ENCODE measurements at places on chromosomes 11 and 22.

DNA sequence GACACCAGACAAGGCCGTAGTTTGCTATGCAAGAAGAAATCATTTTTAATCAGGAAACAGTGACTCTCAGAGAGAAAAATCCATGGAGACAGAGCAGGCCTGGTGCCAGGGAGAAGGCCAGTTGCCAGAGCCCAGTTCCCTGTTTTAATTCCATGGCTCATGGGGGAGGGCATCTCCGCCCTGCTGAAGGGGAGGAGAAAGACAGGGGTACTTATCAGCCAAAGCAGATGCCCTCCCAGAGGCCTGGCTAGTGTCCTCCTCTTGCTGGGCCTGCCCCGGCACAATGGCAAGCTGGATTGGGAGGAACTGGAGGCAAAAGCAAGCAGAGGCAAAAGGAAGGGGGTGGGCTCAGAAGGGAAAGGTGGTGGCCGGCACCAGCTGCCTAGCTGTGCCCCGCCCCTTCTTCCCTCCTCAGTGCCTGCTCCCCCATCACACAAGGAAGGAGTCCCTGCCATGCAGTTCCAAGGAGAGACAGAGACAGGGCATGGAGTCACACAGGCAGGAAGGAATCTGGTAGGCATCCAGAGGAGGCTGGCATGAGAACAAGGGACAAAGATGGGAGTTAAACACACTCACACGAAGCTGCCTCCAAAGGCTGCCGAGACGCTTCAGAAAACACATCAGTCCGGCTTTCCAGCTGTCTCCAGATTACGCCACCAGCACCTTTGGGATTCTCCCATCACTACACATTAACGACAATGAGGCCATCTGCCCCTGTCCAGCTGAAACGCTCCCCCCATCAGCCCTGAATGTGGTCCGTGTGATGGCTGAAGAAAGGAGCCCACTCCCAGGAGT, 591.8 kb downstream of the BUD13 start:
- DNase-seq: no peak

GRCh38 chr22:30572210-30572609, 2.3 kb downstream of the GAL3ST1 start:
- DNase-seq: no peak

- DNase-seq: peak; percentile 91
These were observed 25.2 kb downstream of the FAM76B start for GRCh38 chr11:95764267-95764898.

DNA sequence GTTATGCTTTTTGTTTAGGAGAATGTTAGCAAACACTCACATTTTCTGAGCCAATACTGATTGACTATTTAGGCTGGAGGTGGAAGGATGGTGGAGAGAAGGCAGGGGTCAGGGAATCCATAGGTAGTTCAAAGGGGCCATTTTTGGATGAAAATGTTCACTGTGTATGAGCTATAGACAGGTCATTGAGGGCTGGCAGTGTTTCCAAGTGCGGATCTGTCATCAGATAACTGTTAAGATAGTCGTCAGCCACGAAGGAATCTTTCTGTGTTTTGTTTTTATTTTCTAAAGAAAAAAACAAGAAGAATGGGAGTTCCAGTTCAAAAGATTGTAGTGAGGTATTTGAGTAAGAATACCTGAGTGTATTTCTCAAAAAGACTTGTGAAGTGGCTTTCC, 3.1 kb downstream of the KCNJ5 start:
- peak; percentile 16 for DNase-seq

DNA sequence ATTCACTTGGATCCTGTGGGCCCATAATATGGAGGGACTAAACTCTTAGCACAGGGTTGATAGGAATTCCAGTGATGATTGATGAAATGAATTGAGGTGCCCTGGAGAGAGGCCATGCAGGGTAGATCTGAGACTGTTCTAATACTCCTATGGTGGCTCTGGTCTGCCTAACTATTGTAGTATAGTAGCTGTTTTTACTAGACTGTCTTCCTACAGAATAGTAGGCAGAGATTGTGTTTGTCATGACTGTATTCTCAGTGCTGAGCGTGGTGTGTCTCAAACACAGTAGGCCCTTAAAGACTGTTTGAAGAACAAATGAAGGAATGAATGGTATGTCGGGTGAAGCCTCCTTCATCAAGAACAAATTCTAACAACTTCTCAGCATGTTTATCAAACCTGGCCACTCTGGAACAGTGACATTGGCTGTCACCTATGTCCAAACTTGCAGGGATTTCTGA, 107.0 kb upstream of the SESN3 start:
- DNase-seq: no peak

DNA sequence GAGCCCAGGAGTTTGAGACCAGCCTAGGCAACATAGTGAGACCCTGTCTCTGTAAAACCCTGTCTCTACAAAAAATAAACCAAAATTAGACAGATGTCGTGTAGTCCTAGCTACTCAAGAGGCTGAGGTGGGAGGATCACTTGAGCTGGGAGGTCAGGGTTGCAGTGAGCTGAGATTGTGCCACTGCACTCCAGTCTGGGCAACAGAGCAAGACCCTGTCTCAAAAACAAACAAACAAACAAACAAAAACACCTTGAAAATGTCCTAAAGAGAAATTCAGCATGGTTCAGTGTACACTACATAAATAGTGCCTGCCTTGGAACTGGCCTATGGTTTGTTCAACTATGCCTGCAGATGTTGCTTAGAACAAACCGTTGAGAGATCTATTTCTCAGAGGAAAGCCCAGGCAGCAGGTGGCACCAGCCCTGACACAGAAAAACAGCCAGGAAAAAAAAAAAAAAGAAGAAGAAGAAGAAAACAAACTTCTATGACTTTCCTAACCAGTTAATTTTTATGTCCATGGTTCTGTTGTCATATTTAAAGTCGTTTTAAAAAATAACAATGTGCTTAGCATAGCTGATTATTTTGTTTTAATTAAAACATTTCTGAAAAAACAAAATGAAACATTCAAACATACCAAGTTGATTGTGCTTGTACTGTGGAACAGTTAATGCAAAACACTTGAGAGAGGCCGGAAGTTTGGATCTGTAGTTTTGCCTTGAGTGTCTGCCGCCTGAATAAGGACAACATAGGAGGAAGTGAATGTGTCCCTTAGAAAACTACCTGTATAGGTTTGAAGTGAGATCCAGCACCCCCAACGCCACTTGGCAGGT, 5.4 kb downstream of the KREMEN1 start:
- DNase-seq: no peak

- no peak for DNase-seq
These were observed 21.2 kb downstream of the RSF1 start for GRCh38 chr11:77799338-77799737.

DNA sequence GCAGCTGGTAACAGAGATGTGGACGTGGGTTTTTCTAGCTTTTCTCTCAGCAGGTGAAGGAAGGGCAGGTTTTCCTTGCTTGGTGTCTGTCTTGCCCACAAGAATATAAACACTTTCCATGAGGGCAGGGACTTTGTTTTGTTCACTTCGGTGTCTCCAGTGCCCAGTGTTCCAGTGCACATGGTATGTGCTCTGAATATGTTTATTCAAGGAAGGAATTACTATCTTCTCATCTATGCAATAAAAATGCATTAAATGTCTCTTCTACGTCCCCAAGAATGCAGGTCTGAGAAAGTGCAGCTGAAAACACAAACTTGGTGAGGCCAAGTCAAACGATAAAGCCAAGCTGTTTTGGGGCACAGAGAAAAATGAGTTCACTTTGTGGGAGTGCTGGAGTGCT, 56.3 kb upstream of the PLET1 start:
- DNase-seq: no peak

DNA sequence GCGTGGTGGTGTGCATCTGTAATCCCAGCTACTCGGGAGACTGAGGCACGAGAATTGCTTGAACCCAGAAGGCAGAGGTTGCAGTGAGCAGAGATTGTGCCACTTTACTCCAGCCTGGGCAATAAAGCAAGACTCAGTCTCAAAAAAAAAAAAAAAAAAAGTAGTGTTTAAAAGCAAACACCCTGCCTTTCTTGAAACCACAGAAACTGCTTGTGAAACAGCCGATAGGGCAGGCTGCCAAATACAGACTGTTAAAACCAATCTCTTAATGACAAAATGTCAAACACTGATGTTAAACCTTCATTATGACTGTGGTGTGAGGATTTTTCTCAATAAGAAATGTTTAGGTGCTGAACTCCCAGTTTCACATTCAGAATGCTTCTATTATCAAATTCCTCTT, 27.3 kb downstream of the MARK2 start:
- peak; percentile 97 for DNase-seq

DNA sequence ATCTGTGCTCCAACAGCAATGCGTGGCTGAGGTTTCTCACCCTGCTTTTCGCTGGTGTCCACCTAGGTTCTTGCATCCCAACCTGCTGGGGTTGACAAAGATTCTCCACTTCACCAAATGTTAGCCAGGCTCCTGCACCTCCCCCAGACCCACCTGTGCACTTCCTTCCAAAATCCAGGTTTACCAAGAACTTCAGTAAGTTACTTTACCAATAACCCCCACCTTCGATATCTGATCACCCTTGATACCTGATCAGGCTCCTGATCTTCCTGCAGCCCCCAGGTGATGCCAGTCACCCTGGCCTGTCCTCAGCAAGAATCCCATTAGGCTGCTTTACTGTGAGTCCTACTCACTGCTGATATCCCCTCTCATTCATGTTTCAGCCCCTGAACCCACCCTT, 1203.4 kb downstream of the TBC1D22A start:
- no peak for DNase-seq

DNA sequence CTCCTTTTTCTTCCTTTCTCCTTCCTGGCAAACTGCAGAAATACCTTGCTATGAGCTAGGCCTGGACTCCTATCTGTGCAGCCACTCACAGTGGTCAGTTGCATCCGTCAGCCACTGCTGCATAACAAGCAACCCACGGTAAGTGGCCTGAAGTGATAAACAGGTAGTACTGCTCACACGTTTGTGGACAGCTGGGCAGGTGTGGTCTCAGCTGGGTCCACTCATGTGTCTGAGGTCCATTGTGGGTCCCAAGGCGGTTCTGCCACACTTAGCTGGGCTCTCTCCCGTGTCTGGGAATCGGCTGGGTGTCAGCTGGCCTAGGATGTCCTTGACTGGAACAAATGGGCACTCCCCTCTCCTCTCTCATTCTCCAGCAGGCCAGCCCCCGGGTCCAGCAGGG, 109.3 kb downstream of the BRD1 start:
- DNase-seq: no peak

- peak; percentile 71 for DNase-seq
These were observed at the start of gene NR1H3 for GRCh38 chr11:47257517-47258316. NR1H3 (plus strand) TSS chr11:47257996; CDS start chr11:47259217, 1,221 bp downstream.

GRCh38 chr22:35301372-35301874, 1.7 kb downstream of the TOM1 start:
- peak; percentile 64 for DNase-seq

- no peak for DNase-seq
These were observed 7.5 kb upstream of the KCNJ11 start for GRCh38 chr11:17395978-17396377.

DNA sequence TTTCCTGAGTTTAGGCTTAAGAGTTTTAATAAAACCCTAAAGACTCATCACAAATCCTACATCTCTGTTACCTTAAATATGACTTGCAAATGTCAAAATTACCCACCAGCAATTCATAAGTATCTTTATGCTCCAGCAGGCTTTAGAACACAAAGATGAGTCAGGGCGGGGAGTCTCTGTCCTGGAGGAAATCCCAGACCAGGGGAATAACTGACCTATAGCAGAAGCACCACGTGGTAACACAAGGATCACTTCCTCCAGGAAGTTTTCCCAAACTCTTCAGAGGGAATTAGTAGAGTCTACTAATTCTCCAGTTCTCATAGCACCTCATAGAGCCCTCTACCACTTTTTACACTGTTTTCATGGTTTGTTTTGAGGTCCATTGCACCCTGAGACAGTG, 217.0 kb downstream of the NAV2 start:
- no peak for DNase-seq

DNA sequence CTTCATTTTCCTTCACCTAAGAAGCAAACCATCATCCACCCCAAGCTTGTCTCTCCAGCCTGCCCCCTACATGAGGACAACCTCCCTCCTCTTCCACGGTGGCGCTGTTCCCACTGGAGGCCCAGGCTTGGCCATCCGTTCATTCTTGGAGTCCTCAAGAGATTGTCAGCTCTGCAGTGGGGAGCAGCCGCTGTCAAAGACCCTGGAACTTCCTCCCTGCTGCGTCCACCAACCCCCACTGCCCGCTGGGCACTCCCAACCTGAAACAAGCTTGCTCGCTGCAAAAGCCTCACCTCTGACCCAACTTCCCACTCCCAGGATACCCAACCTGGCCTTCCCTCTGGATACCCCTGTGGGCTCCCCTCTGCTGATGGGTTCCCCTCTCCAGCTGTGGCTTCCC, 10.4 kb upstream of the CD81 start:
- DNase-seq: no peak

DNA sequence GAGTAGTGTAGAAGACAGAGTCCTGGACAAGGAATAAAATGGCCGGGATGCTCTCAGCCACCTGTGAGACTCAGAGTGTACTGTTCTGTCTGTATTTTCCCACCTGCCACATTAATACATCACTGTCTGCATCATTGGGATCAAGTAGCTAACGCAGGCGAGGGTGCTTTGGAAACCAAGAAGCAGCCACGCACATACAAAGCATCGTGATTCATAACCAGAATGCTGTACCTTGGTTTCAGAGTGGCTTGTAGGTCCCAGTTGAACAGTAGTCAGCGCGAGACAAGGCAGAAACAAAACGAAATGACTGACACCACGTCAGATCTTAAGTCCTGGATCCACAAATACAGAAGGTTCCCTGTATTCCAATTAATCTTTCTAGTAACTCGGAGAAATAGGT, 198.3 kb downstream of the GRIK4 start:
- no peak for DNase-seq

DNA sequence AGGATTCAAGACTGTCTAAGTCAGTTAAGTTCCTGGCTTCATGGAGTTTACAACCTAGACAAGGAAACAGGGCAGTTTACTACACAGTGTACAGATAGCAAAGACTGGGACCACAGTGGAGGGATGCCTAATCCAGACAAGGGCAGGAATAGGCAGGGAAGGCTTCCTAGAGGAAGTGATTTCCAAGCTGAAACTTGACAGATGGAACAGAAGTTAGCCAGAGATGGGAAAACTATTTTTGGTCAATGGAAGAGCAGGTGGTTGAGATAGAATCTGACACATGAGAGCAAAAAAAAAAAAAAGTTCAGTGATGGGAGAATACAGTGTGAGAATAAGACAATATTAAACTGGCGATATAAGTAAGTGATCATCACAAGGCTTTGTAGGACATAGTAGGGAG, 1.3 kb downstream of the COA4 start:
- peak; percentile 19 for DNase-seq

GRCh38 chr11:115656669-115657068, 152.5 kb upstream of the CADM1 start:
- DNase-seq: no peak

GRCh38 chr11:975827-976226, 50.2 kb downstream of the AP2A2 start:
- DNase-seq: peak; percentile 81

GRCh38 chr11:106763501-106763900, 254.8 kb downstream of the GUCY1A2 start:
- DNase-seq: no peak

DNA sequence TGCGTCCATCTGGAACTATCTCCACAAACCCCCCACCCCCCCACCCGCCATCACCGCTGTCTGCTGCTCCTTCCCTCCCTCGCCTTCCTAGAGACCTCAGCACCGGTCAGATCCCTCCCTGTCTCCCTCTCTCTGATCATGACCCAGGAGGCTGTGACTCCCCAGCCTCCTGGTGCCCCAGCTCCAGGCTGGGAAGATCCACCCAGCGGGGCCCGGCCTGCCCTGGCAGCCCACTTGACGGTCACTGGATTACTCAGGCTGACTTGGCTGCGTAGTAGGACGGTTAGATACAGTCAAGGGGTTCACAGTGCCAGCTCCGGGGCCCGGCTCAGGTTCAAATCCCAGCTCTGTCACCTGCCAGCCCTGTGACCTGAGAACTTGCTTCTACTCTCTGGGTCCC, 59.3 kb downstream of the ANO1 start:
- no peak for DNase-seq
